ENCODE measurements at places on chromosomes 2 and 18.
A peak's percentile ranks its signal among the peaks of the same experiment; 100 is the strongest.

GRCh38 chr18:35390951-35391700, 14.0 kb upstream of the ZNF396 start:
- no peak for DNase-seq

GRCh38 chr2:200258881-200259576, 47.5 kb upstream of the SPATS2L start:
- no peak for DNase-seq

- no peak for DNase-seq
Observed at GRCh38 chr2:24792542-24792873, 683 bp downstream of the PTRHD1 start.

- no peak for DNase-seq
Observed at GRCh38 chr18:67553437-67553836, 36.9 kb upstream of the DSEL start.

- no peak for DNase-seq
Observed at GRCh38 chr2:208251098-208251497, 3.8 kb downstream of the IDH1 start.

DNA sequence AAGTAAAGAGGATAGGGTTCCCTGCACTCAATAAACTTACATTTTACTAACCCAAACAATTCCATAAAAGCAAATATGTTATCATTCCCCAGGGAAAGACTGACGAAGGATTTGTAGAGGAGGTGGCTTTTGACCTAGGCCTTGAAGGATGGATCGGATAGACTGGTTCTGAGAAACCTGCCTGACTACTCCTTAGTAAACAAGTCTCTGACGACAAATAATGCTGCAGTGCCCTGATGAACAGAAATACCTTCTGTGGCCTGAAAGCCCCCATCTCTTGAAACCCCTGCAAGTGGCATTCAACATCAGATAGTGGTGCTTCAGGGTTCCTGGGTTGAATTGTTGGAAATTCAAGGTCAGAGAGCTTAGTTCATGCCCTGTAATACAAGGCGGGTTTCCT, 19.2 kb downstream of the PRKCE start:
- DNase-seq = no peak

- DNase-seq = no peak
Observed at GRCh38 chr2:72827487-72827886, 1.7 kb upstream of the EXOC6B start.

GRCh38 chr2:20728114-20728758, 61.3 kb downstream of the GDF7 start:
- DNase-seq = peak; percentile 14

DNA sequence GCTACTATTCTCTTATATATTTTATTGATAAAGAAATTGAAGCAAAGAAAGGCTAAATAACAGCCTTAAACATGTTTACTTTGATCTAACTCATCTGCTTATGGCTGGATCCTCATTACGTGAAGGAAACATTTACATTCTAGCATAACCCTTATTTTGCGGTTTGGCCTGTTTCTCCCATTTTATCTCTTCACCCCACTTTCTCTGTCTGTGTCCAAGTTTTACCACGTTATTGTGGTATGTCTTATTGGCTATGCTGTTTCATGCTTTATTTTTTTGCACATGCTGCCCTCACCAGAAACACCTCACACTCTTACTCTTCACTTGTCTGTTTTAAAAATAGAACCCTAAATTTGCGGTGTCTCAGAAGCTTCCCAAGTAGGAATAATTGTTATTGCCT, 78.5 kb downstream of the RPIA start:
- DNase-seq = peak; percentile 58

- DNase-seq = no peak
Observed at GRCh38 chr2:170477630-170478029, 237.5 kb upstream of the SP5 start.

- no peak for DNase-seq
Observed at GRCh38 chr2:70683455-70683854, 84.5 kb downstream of the ADD2 start.
